ENCODE measurements at places on chromosomes 5 and 9. TPM values are rescaled to one million over a fixed set of nuclear protein-coding genes. Genes with fewer than 3 reads are reported as not detected.

TAF11L6 gene
- not detected for total RNA-seq

PLPPR1 gene
- not detected for total RNA-seq

PIP5KL1 gene
- total RNA-seq = 2.6 TPM

CD14 gene
- total RNA-seq = 0.48 TPM

ZNF608 gene
- total RNA-seq = 2.4 TPM

DNA sequence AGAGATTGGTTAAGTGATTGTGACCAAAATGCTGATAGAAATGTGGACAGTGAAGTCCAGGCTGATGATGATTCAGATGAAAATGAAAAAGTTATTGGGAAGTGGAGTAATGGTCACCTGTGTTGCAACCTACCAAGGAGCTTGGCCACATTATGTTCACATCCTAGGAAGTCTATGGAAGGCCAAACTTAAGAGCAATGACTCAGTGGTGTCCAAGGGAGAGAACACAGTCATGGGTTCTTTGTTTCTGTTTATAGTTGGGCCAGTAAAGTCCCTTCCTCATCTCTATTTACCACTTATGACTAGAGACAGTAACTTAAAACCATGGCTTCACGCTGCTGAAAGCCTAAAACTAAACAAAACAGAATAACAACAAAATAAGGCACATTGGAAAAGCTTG is 555.3 kb upstream of the DAB2 start:
- DNase-seq = no peak
- H3K36me3 ChIP-seq = no peaks in the 10 kb centered on the region
- no peaks in the 10 kb centered on the region for H3K4me1 ChIP-seq
- no peak overlapping the region for H3K27ac ChIP-seq
- no peaks in the 10 kb centered on the region for H3K27me3 ChIP-seq

GRCh38 chr5:96312383-96312782 is 120.7 kb downstream of the PCSK1 start:
- no peak overlapping the region for H3K4me3 ChIP-seq
- no peaks in the 10 kb centered on the region for H3K4me1 ChIP-seq
- no peak for DNase-seq
- H3K27me3 ChIP-seq = no peaks in the 10 kb centered on the region
- H3K27ac ChIP-seq = no peak overlapping the region
- no peaks in the 10 kb centered on the region for H3K36me3 ChIP-seq

- no peaks in the 10 kb centered on the region for H3K36me3 ChIP-seq
- no peak overlapping the region for H3K4me3 ChIP-seq
- H3K27ac ChIP-seq = no peak overlapping the region
Measured at GRCh38 chr5:177609076-177610059, 9.4 kb downstream of the B4GALT7 start.

DNA sequence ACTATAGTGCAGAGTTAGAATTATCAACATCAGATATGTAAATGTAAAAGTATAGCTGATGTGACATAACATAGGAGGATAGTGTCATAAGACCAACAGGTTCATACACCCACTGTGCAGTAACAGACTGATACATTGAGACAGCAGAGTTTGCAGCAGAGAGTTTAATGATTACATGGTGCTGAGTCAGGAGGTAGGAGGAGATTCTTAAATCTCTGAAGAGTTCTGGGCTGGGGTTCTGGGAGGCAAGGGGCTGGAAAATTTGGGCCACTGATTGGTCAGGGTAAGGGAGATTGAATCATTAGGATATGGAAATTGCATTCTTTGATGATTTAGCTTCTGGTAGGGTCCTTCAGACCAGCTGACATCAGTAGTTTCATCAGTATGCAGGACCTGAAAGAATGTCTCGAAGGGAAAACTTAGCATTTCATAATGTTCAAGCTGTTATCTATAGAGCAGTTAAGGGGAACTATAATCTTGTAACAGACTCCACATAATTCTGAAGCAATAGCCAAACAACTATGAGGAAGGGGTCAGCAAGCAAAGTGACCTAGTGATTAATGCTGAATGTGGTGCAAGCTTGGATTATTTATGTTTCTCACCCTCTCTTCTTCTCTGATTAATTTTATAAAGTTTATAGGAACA is 35.6 kb downstream of the CCL28 start:
- H3K27me3 ChIP-seq = no peaks in the 10 kb centered on the region
- H3K27ac ChIP-seq = no peak overlapping the region
- no peaks in the 10 kb centered on the region for H3K36me3 ChIP-seq

- DNase-seq = peak; percentile 29
- H3K27me3 ChIP-seq = no peaks in the 10 kb centered on the region
- no peaks in the 10 kb centered on the region for H3K4me1 ChIP-seq
- no peak overlapping the region for H3K4me3 ChIP-seq
- no peaks in the 10 kb centered on the region for H3K36me3 ChIP-seq
Measured at GRCh38 chr9:26723486-26723885, 169.1 kb downstream of the CAAP1 start.

DNA sequence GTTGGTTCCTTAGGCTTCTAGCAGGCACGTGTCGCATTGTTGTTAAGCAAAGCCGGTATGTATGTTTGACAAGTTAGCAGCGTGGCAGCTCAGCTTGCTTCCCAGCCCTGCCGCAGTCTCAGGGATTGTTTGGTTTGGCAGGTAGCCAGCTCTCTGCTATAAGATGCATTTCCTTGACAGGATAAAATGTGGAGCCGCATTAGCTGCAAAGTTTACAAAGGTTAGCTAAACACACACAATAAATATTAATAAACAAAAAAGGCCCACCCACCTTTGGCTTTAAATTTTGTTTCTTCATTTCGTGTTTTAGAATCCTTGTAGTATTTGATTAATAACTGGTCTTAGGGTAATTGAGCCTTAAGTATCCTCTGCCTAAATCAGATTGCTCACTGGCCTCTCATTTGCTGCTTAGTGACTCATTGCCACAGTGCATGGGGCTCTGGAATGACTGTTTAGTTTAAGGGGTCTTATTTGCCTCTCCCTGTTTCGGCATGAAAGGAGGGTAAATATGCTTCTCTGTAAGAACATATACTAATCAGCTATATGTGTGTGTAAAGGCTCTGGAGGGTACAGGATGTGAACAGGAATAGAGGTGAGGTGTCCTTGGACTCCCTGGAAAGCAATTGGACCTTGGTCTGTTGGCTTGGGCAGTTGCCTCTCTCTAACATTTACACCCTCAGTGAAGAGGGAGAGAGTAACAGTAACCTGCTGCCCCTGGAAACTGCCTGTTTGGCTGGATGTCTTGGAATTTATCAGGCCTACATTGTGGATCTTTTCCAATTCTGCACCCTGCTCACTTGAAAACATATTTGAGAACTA is 122.0 kb downstream of the GDNF start:
- peak; percentile 93 for DNase-seq
- H3K4me3 ChIP-seq = no peak overlapping the region
- peak overlapping the region; percentile 75 for H3K27ac ChIP-seq

DNA sequence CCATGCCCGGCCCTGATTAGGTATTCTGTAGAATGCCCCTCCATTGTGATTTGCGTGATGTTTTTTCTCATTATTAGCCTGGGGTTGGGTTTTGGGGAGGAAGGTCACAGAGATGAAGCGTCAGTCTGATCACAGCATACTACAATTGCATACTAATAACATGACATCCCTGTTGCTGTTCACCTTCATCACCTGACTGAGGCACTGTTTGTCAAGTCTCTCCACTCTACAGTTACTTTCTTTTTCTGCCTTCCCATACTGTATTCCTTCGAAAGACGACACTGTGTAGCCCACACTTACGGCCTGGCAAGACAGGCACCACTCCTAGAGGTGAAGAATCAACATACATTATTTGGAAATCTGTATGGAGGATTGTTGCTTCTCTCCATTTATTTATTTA is 5.5 kb downstream of the ZNF354C start:
- no peaks in the 10 kb centered on the region for H3K4me1 ChIP-seq
- H3K27me3 ChIP-seq = no peaks in the 10 kb centered on the region
- H3K36me3 ChIP-seq = peaks cover 17% of the 10 kb centered on the region
- no peak overlapping the region for H3K4me3 ChIP-seq
- DNase-seq = no peak

GRCh38 chr9:5072871-5073270 is 87.8 kb downstream of the JAK2 start:
- no peaks in the 10 kb centered on the region for H3K36me3 ChIP-seq
- no peak overlapping the region for H3K4me3 ChIP-seq
- H3K27me3 ChIP-seq = no peaks in the 10 kb centered on the region
- DNase-seq = no peak
- H3K4me1 ChIP-seq = no peaks in the 10 kb centered on the region

GRCh38 chr9:103713631-103714030 is 380.5 kb upstream of the SMC2 start:
- no peaks in the 10 kb centered on the region for H3K27me3 ChIP-seq
- no peak overlapping the region for H3K4me3 ChIP-seq
- no peak overlapping the region for H3K27ac ChIP-seq
- DNase-seq = no peak

GRCh38 chr9:134218230-134218629 is 53.9 kb upstream of the RNU6ATAC start:
- DNase-seq = no peak
- H3K27me3 ChIP-seq = no peaks in the 10 kb centered on the region
- H3K4me3 ChIP-seq = no peak overlapping the region
- no peaks in the 10 kb centered on the region for H3K36me3 ChIP-seq
- no peaks in the 10 kb centered on the region for H3K4me1 ChIP-seq

DNA sequence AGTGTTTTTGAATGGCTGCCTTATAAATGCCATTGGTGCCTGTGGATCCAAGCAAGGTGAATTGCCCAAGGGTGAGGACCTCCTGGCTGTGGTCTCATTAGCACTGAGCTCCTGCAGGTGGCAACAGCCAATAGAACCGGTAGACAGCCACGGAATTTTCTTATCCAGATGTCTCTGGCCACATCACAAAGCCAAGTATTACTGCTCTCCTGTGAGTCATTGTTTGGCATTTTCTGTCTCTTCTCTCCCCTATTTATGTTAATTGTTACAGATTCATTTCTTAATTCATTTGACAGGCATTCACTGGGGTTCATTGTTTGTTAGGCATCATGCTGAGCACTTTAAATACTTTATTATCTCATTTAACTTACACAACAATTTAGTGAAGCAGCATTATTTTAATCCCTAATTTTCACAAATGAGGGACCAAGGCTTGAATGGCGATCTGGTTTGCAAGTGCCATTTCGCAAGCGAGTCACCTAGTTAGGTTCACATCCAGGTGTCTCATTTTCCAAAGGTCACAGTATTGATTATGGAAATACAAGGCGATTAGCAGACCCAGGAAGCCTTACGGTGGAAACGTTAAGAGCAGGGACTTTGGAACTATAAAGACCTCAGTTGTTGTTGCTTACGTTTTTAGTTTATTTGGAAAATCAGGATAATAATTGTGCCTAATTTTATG is 58.2 kb upstream of the DPYSL3 start:
- no peaks in the 10 kb centered on the region for H3K27me3 ChIP-seq
- DNase-seq = peak; percentile 54
- H3K4me1 ChIP-seq = peaks cover 17% of the 10 kb centered on the region
- no peaks in the 10 kb centered on the region for H3K36me3 ChIP-seq
- H3K27ac ChIP-seq = no peak overlapping the region
- no peak overlapping the region for H3K4me3 ChIP-seq

DNA sequence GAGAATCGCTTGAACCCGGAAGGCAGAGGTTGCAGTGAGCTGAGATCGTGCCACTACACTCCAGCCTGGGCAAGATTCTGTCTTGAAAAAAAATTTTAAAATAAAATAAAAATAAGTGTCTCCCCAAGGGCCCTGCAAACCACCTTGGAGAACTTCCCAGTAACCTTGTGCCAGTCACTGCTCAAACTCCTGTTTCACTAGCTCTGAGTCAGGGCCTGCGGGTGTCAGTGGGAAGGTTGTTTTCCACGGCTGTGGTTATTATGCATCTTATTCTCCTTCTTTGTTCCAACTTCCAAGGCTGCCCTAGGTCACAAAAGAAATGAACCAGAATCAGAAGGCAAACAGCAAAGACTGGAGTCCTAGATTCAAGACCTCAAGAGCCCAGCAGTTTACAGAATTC is 246.7 kb downstream of the ADAMTSL1 start:
- H3K36me3 ChIP-seq = no peaks in the 10 kb centered on the region
- no peak overlapping the region for H3K27ac ChIP-seq
- no peak for DNase-seq
- no peaks in the 10 kb centered on the region for H3K4me1 ChIP-seq

- H3K4me3 ChIP-seq = no peak overlapping the region
- H3K27ac ChIP-seq = no peak overlapping the region
- no peak for DNase-seq
- no peaks in the 10 kb centered on the region for H3K36me3 ChIP-seq
Measured at GRCh38 chr5:172801179-172801671, 30.2 kb upstream of the DUSP1 start.

GRCh38 chr5:79547982-79548381 is 34.0 kb upstream of the HOMER1 start:
- no peak overlapping the region for H3K4me3 ChIP-seq
- H3K27me3 ChIP-seq = no peaks in the 10 kb centered on the region
- H3K4me1 ChIP-seq = peaks cover 4% of the 10 kb centered on the region
- H3K27ac ChIP-seq = no peak overlapping the region

DNA sequence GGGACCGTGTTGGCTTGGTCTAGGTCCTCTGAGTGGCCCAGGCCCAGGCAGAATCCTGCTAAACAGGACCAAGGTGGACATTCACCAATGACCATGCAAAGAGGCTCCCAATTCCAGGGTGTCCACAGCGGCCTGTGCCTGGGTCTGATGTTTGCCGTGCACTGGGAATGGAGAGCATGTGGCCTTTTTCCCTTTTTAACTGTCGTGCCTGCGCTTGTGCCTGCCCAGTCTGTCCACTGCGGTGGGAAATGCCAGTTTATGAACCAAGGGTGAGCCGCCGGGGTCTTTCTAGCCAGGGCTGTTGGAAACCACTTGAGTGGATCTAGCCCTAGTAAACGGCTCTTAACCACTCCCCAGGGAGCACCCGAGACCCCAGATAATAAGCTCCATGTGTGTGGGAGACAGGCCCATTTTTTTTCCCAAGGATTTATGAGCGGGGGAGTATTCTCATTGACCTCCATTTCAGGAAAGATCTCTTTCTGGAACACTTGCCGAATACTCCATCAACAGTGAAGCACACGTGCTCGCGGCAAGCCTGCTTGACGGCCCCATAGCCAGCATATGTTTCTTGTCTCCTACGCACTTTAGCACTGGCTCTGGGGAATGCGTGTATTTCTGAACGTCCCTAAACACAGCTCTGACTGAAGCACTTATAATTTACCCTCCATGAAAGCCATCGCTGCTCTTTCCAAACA is 93.2 kb upstream of the PHYKPL start:
- no peaks in the 10 kb centered on the region for H3K4me1 ChIP-seq
- peak; percentile 2 for DNase-seq
- H3K27me3 ChIP-seq = no peaks in the 10 kb centered on the region
- H3K36me3 ChIP-seq = no peaks in the 10 kb centered on the region
- no peak overlapping the region for H3K4me3 ChIP-seq
- H3K27ac ChIP-seq = no peak overlapping the region

GRCh38 chr9:72960446-72960845 is 7.6 kb upstream of the ALDH1A1 start:
- no peaks in the 10 kb centered on the region for H3K4me1 ChIP-seq
- H3K36me3 ChIP-seq = no peaks in the 10 kb centered on the region
- DNase-seq = no peak
- H3K27me3 ChIP-seq = no peaks in the 10 kb centered on the region
- H3K4me3 ChIP-seq = no peak overlapping the region
- H3K27ac ChIP-seq = no peak overlapping the region

DNA sequence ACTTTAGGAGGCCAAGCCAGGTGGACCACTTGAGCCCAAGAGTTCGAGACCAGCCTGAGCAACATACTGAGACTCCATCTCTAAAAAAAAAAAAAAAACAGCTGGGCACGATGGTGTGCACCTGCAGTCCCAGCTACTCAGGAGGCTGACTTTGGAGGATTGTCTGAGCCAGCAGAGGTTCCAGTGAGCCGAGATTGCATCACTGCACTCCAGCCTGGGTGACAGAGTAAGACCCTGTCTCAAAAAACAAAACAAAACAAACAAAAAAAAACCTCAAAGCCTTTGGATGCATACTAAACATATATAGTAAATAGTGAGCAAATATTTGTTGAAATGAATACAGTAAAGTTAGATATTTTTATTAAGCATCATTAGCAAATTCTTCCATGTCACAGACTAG is 5.3 kb downstream of the SLC35D2 start:
- no peak for DNase-seq
- H3K4me1 ChIP-seq = no peaks in the 10 kb centered on the region
- no peak overlapping the region for H3K4me3 ChIP-seq
- H3K27me3 ChIP-seq = no peaks in the 10 kb centered on the region
- no peaks in the 10 kb centered on the region for H3K36me3 ChIP-seq

Data from A673 (cell line).